Bronchial smooth muscle cell (primary cell): ENCODE measurements at places on chromosomes 7 and 10. TPM values are rescaled to one million over a fixed set of nuclear protein-coding genes. Genes with fewer than 3 reads are reported as not detected.

The TSPAN33 gene
- total RNA-seq = 0.16 and 0.17 TPM in 2 replicates

The POMZP3 gene
- total RNA-seq = 3.0 and 5.2 TPM in 2 replicates

The IL6 gene
- total RNA-seq = 0.94 and 3.3 TPM in 2 replicates

The INA gene
- total RNA-seq = under 0.01 and 0.47 TPM in 2 replicates

The GHRHR gene
- total RNA-seq = not detected in 2 replicates

The CTAGE6 gene
- under 0.01 and 0.17 TPM in 2 replicates for total RNA-seq

The INTS1 gene
- 28.2 and 28.5 TPM in 2 replicates for total RNA-seq

The APBB1IP gene
- total RNA-seq = 1.0 and 1.6 TPM in 2 replicates

The CPN1 gene
- total RNA-seq = not detected in 2 replicates

The SPDYE6 gene
- not detected in 2 replicates for total RNA-seq

The MICU1 gene
- total RNA-seq = 55.1 and 65.1 TPM in 2 replicates

The MSMB gene
- not detected in 2 replicates for total RNA-seq

The NODAL gene
- not detected in 2 replicates for total RNA-seq

The PON2 gene
- total RNA-seq = 22.2 and 39.7 TPM in 2 replicates

The HMX2 gene
- total RNA-seq = not detected in 2 replicates

The CHN2 gene
- total RNA-seq = 0.09 and 0.32 TPM in 2 replicates

The SUMF2 gene
- total RNA-seq = 166 and 232 TPM in 2 replicates

The HOXA10 gene
- under 0.01 TPM in 1 of 2 replicates, not detected in the other for total RNA-seq

The MYPN gene
- total RNA-seq = under 0.01 and 0.16 TPM in 2 replicates

The KCND2 gene
- 3.3 and 5.0 TPM in 2 replicates for total RNA-seq

The UNCX gene
- total RNA-seq = not detected in 2 replicates

The MMP21 gene
- not detected in 2 replicates for total RNA-seq

The IFIT3 gene
- 19.0 and 19.7 TPM in 2 replicates for total RNA-seq

The TEX36 gene
- total RNA-seq = 0.16 TPM in 1 of 2 replicates, not detected in the other

The ITGA8 gene
- total RNA-seq = under 0.01 and 3.0 TPM in 2 replicates

The GNG11 gene
- total RNA-seq = 11.2 and 34.5 TPM in 2 replicates

The ARHGEF35 gene
- 2.5 and 2.7 TPM in 2 replicates for total RNA-seq

The DLX6 gene
- total RNA-seq = not detected in 2 replicates

The VSTM4 gene
- total RNA-seq = 5.5 and 6.4 TPM in 2 replicates

The RBP3 gene
- total RNA-seq = not detected in 2 replicates

The DENND11 gene
- 5.7 and 9.6 TPM in 2 replicates for total RNA-seq

The HMX3 gene
- total RNA-seq = 0.16 TPM in 1 of 2 replicates, not detected in the other

The TRIM74 gene
- total RNA-seq = under 0.01 TPM in 1 of 2 replicates, not detected in the other

The ANXA8 gene
- 0.32 and 0.52 TPM in 2 replicates for total RNA-seq

The ARHGEF5 gene
- 0.63 and 1.4 TPM in 2 replicates for total RNA-seq

The STARD3NL gene
- total RNA-seq = 47.0 and 60.8 TPM in 2 replicates

The PRPS1L1 gene
- total RNA-seq = not detected in 2 replicates

The OR2A7 gene
- 0.09 TPM in 1 of 2 replicates, not detected in the other for total RNA-seq

The NOS3 gene
- 0.17 and 0.32 TPM in 2 replicates for total RNA-seq

The AGAP3 gene
- total RNA-seq = 34.2 and 40.8 TPM in 2 replicates

The CLDN12 gene
- total RNA-seq = 27.9 and 31.5 TPM in 2 replicates

The ASB15 gene
- total RNA-seq = not detected in 2 replicates

The FOXI2 gene
- not detected in 2 replicates for total RNA-seq

The AKR1C8 gene
- not detected in 2 replicates for total RNA-seq

The SMKR1 gene
- total RNA-seq = not detected in 2 replicates

The SPAM1 gene
- total RNA-seq = not detected in 2 replicates

The TMEM225B gene
- 1.3 and 1.5 TPM in 2 replicates for total RNA-seq

The LEP gene
- total RNA-seq = not detected in 2 replicates

The SVOPL gene
- not detected in 2 replicates for total RNA-seq

The MRPL43 gene
- total RNA-seq = 58.2 and 62.7 TPM in 2 replicates

The HOXA5 gene
- 10.3 and 26.0 TPM in 2 replicates for total RNA-seq

The CYP3A7 gene
- 0.34 and 1.1 TPM in 2 replicates for total RNA-seq

The UBE3C gene
- total RNA-seq = 36.0 and 59.7 TPM in 2 replicates
